ENCODE measurements at places on chromosomes 3 and 15.

- DNase-seq, result no peak
Measured at GRCh38 chr3:143084856-143085731, 34.5 kb upstream of the CHST2 start.

DNA sequence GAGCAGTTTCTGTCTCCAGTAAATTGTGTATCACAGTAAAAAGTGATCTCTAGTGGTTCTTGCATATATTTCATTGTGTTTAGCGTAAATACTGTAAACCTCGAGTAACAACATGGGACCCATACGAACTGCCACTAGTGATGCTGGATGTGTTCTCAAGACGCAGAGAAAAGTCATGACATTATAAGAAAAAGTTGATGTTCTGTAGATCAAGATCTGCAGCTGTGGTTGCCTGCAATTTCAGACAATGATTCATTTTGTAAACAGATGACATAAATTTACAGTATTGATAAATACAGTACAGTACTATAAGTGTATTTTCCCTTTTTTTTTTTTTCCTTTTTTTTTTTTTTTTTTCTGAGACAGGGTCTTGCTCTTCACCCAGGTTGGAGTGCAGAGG, 100.1 kb downstream of the DPH6 start:
- DNase-seq, result no peak

GRCh38 chr15:99911816-99912215, 178.6 kb upstream of the LYSMD4 start:
- DNase-seq, result no peak

GRCh38 chr3:2861920-2862319, 248.3 kb downstream of the IL5RA start:
- no peak for DNase-seq

GRCh38 chr3:135915206-135915605, 50.3 kb upstream of the PPP2R3A start:
- no peak for DNase-seq

GRCh38 chr15:63041974-63042876, at the start of gene TPM1:
TSS of gene TPM1 (plus strand) at chr15:63042747. CDS start at chr15:63042830, 83 bp downstream.
- no peak for DNase-seq

- no peak for DNase-seq
Measured at GRCh38 chr3:20022954-20023622, 11.0 kb upstream of the PP2D1 start.

DNA sequence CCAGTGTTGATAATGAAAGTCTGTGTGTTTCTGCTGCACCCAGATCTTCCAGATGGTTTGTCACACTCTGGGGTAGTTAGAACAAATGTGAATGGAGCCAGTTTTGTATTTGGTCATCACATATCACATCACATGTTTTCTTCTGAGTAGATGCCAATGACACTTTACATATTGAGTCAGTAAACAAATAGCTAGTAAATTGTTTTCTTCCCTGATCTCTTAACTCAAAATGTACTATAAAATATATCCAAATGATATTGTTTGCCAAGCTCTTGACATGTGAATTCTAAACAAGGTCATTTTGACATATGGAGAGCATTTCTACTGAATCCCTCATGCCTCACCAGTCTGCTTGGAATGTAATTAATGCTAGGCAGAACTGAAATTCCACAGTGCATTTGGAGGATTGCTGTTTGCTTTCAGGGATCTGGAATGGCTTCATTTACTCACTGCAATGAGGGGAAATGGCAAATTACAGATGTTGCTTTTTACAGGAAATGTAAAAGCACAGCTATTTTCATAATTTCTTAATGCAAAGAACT, 45.0 kb downstream of the PDHB start:
- DNase-seq, result no peak

GRCh38 chr3:154275292-154275691, 49.0 kb downstream of the DHX36 start:
- no peak for DNase-seq

- no peak for DNase-seq
Measured at GRCh38 chr15:56207711-56208110, 36.0 kb downstream of the RFX7 start.

DNA sequence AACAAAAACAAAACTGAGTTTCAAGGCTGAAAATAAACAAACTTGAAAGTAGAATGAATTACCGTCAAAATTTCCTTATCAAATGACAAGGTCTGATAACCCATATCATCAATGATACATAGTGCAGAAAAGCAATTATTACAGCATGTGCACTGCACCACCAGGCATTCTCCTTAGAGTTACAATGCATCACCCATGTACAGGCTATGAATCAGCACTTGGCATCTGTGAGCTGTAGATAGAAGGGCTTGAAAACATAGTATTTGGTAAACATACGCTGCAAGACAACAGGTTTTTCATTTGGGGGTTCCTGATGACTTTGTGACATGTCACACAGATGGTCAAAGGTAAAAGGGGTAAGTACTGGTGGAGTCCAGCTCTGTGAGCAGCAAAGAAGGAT, 265.1 kb downstream of the CTNNB1 start:
- no peak for DNase-seq

GRCh38 chr3:23301819-23302218, 98.7 kb downstream of the UBE2E2 start:
- no peak for DNase-seq

- DNase-seq, result no peak
Measured at GRCh38 chr15:60682115-60682514, 203.2 kb upstream of the ICE2 start.

- no peak for DNase-seq
Measured at GRCh38 chr3:118587037-118587741, 447.5 kb downstream of the IGSF11 start.

- DNase-seq, result no peak
Measured at GRCh38 chr3:167843481-167843880, 108.0 kb downstream of the SERPINI1 start.

- no peak for DNase-seq
Measured at GRCh38 chr3:100972301-100972844, 20.8 kb downstream of the ABI3BP start.

DNA sequence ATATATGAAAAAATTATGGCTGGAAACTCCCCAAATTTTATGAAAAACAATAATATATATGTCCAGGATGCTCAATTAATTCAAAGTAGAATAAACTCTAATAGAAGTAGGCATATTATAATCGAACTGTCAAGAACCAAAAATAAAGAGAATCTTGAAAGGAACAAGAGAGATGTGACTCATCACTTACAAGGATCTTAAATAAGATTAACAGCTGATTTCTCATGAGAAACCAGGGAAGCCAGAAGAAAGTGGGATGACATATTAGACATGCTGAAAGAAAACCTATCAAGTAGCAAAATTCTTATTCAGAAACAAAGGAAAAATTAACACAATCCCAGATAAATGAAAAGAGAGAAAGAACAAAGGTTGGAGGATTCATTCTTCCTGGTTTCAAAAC, 66.8 kb downstream of the FAIM start:
- no peak for DNase-seq

DNA sequence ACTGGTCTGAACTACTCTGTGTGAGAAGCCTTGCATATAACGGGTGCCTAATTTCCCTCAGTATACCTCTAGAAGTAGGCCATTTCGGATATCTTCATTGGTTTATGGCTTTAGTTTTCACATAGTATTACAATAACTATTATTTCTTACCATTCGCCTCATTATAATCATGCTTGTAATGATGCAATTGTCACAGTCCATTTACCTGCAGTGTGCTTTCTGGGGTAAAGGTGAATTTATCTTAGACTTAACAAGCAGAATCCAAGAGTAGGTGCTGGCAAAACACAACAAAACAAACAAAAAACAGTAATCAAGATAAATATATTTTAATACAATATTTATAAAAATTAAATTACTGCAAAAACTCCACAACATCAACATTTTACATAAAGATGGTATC, 246.0 kb downstream of the WDR72 start:
- no peak for DNase-seq

GRCh38 chr15:79582650-79583049, 150.5 kb downstream of the MINAR1 start:
- no peak for DNase-seq

GRCh38 chr3:81274671-81275070, 486.8 kb downstream of the GBE1 start:
- no peak for DNase-seq

GRCh38 chr3:122572940-122573412, 4.5 kb upstream of the PARP15 start:
- no peak for DNase-seq

DNA sequence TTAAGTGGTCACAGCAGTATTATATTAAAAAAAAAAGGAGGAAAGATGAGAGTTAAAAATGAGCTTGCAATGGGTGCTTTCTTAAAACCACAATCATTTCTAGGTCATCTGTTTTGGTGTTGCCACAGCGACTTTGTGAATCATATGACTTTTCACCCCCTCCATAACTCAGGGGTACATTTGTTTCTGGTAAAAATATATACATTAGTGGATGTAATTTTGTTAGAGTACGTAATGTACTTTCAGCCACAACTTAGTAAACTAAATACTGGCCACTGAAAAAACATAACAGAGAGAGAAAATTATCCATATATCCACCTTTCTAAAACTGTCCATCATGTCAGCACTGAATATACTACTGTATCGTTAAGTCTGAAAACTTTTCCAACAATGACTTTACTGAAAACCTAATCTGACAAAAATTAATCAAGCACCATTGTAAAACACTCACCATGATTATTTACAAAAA, 3.4 kb downstream of the ANKRD28 start:
- DNase-seq, result no peak

DNA sequence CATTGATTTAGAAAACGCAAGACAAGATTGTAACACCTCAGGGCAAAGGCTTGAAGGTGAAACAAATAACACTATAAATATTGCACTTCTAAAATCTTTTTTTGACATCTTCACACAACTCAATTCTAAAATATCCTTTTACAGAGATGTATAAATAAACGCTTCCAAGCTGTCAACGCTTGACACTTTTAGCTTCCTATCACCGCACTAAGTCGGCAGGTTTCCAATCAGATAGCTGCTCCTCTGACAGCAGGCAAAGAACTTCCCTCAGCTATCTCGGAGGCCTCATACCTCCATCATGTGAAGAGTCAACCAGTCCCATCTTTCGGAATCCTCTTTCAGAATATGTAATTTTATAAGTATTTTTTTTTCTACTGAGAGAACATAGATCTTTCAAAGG, 71.0 kb downstream of the PCOLCE2 start:
- DNase-seq, result no peak

GRCh38 chr3:159904455-159904854, 84.2 kb upstream of the IL12A start:
- no peak for DNase-seq

GRCh38 chr3:112770032-112770626, 76.5 kb downstream of the CD200R1L start:
- no peak for DNase-seq

- no peak for DNase-seq
Measured at GRCh38 chr3:180690061-180690460, 10.8 kb upstream of the CCDC39 start.

DNA sequence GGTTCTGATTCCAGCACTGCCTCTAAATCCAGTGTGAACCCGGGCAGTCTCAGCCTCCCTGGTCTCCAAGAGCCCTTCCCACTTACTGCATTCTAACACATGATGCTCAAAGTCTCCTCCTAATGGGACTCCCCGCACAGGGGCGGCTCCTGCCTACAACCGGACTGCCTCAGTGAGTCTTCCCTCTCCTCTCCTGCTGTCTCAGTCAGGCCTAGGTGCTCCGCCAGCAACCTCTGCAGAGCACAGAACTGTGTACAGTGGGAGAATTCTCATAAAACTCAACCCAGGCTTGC, 28.9 kb downstream of the TBC1D2B start:
- no peak for DNase-seq

- DNase-seq, result peak; percentile 64
Measured at GRCh38 chr3:54951405-54951804, 23.5 kb upstream of the LRTM1 start.

DNA sequence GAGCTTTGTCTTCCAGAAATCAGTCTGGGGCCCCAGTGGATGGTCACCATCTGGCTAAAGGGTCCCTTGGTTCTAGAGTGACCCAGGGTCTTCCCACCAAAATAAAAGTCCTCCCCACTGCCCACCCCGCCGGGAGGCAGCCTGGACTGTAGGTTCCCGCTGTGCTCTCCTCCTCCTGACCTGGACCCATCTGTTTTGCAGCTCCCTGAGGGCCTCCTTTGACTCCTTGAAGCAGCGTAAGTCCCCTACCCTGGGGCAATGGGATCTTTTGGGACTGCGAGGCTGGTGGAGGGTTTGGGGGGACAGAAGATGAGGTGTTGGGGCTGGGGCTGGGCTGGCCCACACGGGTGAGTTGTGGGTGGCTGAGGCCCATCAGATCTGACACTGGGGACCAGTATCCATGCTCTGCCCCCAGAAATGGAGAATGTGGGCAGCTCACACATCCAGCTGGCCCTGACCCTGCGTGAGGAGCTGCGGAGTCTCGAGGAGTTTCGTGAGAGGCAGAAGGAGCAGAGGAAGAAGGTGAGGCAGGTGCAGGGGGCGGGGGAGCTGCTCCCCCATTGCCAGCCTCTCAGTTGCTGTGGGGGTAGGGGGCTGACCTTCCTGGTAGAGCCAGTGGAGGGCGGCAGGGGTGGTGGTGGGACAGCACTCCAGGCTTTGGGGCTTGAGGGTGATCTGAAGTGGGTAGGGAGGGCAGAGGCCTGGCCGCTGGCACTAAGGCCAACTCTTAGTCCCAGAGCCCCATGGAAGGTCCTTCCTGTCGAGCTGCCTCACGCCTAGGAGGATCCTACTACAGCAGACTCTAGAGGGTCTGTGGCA, 30.4 kb downstream of the PSTPIP1 start:
- DNase-seq, result no peak

DNA sequence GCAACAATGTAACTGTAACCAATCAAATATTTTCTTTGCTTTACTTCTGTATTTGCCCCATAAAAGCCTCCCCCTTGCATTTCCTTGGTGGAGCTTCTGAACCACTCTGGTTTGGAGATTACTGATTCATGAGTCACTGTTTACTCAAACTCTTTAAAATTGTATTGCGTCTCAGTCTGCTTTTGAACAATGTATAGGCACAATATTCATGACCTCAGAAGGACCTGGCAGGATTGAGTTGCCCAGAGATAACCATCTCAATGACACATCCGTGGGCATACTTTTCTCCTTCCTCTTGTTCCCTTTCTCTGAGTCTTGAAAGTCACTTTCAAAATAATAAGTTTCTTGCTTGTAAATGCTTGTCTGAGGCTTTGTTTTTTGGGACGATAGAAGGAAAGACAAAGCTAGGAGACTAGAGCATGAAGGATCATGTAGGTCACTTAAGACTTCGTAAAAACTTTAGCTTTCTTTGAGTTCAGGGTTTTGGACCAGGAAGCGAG, 57.1 kb upstream of the POU1F1 start:
- DNase-seq, result no peak

GRCh38 chr3:112470788-112471187, 28.5 kb downstream of the BTLA start:
- no peak for DNase-seq

DNA sequence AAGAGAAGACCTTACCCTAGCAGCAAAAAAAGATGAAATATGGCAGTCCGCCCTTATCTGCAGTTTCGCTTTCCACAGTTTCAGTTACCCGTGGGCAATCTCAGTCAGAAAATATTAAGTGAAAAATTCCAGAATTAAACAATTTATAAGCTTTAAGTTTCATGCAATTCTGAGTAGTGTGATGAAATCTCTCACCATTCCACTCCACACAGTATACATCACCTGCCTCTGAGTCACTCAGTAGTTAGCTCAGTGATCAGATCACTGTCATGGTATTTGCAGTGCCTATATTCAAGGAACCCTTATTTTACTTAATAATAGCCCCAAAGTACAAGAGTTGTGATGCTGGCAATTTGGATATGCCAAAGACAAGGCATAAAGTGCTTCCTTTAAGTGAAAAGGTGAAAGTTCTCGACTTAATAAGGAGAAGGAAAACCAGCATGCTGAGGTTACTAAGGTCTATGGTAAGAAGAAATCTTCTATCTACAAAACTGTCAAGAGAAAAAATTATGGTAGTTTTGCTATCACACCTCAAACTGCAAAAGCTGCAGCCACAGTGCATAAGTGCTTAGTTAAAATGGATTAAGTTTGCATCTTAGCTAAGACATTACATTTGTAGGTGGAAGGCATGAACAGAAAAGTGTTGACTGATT, 48.1 kb downstream of the HSPBAP1 start:
- no peak for DNase-seq
